Stimulated activated CD4-positive, alpha-beta T cell treated with anti-CD3 and anti-CD28 coated beads, Interleukin-4, amount 100 ng/mL, for 48 hours (primary cell): ENCODE measurements at places on chromosomes 3 and 15.

DNA sequence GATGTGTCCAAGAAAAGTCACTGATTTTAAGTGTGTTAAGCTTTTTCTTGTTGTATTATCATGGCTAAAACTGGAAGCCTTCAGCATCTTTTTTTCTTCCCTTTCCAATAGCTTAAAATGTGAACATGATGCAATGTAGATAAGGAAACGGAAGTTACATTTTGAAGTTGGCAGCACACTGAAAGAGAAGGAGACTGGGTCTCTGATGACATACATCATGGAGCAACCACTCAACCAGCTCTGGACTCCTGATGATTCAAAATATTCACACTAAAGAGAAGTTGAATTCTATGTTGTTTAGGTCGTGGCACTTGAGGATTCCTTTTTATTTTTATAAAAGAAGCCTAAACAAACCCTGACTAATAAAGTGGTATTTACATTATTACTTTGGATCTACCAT is 488.3 kb upstream of the ALCAM start:
- DNase-seq, result no peak

DNA sequence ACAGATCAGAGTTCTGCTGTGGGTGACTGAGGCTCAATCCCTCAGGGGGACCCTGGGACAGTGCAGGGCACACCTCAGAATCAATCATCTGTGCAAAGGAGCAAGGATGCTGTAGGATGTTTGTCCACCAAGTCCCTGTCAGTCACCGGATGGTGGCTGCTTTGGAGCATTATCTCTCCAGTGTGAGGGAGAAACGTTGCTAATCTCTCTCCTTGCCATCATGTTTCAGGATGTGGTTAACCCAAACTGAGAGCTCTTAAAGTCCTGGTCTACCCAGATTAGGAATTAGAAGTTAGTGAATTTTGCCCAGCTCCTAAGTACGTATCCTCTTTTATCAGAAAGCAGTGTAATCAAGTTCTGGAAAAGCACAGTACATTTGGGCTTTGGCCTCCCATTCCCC is 26.2 kb upstream of the LRRC3B start:
- no peak for DNase-seq

- no peak for DNase-seq
Observed at GRCh38 chr3:158267015-158267414, 157.1 kb downstream of the RSRC1 start.

DNA sequence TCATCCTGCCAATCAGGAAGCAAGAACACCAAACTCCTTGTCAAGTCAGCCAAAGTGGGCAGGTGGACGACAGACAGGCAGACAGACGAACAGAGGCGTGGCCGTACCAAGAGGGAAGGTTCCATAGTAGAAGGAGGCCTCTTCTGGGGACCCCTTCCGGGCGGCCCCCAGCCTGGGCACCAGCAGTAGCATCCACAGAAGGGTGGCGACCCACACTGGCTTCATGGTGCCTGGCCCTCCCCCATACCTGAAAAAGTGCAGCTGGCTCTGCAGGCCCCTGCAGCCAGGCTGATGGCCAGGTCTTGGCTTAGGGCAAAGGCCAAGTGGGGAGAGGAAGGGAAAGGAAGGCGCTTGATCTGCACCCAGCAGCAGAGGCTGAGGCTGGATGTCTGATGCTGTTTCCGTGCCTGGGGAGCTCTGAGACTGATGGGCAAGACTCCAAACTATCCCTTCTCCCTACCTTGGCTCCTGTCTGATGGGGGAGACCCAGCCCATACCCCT is 607 bp downstream of the LCTL start:
- DNase-seq, result no peak

DNA sequence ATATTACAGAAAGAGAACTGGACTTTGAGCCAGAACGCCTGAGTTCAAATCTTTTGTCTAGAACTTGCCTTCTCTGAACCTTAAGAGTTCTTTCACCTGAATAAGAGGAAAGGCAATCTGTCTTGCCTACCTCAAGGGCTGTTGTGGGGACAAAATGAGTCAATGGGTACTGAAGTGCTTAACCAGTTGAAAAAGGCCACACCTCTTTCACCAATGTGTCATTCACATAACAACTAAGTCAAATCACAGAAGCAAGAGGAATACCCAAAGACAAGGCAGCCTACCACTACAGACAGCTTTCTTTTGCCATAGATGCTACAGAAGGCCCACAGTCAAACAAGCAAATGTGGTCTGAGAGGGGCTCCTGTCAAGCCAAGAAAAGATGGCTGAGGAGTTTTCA is 39.7 kb downstream of the NBEAL2 start:
- peak; percentile 27 for DNase-seq

GRCh38 chr3:173702561-173702960 is 305.0 kb downstream of the NLGN1 start:
- DNase-seq, result no peak

DNA sequence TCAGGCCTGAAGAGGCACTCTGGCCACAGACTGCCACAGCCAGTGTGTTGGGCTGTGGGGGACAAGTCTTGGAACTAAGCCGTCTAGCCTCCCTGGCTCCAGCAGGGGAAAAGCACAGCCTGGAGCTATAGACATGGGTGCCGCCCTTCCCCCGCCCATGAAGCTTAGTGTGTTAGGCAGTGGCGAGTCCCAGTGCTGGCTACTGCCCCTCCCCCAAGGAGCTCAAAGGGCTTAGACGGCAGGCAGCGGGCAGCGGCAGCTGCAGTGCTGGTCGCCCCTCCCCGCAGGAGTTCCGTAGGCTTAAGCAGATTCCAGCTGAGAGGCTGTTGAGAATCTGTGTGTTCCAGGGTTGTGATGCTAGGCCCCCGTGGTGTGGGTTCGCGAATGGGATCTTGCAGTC is 135.8 kb upstream of the RORA start:
- DNase-seq, result no peak
